ENCODE measurements at places on chromosomes 2 and 18.

GRCh38 chr2:64422466-64422865 lies 31.5 kb upstream of the LGALSL start:
- DNase-seq: no peak

DNA sequence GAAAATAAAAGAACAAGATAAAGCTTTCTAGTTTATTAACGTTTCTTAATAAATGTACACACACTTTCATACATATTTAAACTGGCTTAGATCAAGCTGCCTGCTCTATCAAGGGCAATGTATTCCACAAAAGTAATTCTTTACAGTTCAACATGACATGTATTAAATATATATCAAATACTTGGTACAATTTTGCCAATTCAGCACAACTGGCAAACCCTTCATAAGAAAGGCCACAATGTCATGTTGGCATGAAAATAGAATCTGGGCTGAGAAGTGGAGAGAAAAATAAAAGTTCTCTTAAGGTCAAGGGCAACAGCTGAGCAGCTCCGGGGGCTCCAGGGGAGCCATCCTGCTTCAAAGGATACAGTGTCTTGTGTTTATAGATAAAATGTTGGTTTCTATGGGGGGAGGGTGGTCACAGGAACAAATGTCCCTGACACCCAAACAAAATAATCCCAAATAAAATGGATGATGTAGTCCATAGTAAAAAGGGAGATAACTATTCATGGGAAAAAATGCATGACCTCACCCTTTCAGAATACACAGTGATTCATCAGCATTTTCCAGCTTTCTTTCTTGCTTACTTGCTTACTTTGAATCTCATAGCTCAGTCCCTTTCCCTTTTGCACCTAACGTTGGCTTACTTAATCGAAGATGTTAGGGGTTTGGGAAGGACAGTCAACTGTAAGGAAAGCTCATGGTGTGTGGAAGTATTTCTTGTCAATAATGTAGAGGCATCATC lies 494.9 kb downstream of the NYAP2 start:
- DNase-seq: no peak

DNA sequence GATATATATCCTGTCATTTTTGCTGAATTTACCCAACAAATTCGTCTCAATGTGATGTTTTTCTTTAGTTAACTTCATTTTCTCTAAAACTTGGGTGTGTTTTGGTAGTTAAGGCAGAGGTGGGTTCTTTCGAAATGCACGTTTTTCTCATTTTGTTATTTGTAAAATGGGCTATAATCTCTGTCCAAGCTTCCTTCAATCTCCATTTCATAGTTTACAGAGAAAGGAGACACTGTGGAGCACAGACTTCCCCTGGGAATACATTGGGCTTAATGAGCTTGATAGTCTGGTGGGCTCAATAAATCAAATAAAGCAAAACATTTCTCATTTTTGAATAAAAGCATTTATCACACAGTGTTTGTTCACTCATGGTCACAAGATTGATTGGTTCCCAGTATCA lies 145.1 kb downstream of the AGPS start:
- DNase-seq: no peak

GRCh38 chr2:37590119-37590571 lies 81.3 kb downstream of the CDC42EP3 start:
- no peak for DNase-seq

DNA sequence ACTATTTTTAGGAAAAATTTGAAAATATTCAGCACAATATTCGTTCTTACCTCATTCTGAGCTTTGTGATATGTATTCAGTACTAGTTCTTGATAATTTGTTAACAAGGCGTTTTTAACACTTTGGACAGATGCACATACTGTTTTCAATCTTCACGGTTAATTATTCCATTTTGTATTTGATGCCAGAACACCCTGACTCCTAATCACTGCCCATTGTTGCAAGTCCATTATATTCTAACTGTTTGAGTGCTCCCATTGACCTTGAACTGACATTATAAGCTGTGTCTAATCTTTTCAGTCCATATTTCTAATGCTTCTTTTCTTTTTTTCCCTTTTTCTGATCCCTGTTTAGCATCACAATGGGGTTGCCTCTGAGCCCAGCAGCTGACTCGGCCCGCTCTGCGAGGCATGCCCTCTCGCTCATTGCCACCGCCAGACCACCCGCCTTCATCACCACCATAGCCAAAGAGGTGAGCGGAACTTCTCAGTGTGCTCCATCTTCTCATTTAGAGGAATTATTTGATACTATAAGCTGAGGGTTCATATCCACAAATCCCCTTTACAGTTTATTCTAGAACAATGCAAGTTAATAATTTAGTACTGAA lies 211.3 kb upstream of the BOD1L2 start:
- DNase-seq: no peak

- DNase-seq: no peak
Observed at GRCh38 chr2:216942016-216942415, 82.2 kb upstream of the TNP1 start.

DNA sequence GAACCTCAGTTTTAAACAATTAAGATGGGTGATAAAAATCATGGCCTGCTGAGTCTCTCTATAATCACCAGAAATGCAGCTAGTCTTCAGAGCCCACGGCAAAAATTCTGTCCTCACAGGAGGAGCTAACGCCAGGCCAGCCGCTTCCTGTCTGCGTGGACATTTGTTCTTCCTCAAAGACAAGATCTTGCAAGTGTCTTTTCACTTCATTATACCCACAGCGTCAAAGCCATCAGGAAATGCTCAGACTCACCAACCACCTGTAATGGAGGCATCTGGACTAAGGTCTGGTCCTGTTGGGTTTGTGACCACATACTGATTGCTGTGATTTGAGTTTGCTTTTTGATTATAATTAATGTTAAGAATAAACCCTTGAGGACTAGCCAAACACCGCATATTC lies 473.8 kb upstream of the MC4R start:
- no peak for DNase-seq

GRCh38 chr2:144615866-144616565 lies 96.1 kb upstream of the ZEB2 start:
- no peak for DNase-seq

- no peak for DNase-seq
Observed at GRCh38 chr18:34031810-34032209, 192.9 kb downstream of the NOL4 start.

- no peak for DNase-seq
Observed at GRCh38 chr18:34909637-34910364, 131.4 kb upstream of the MAPRE2 start.

GRCh38 chr2:15886231-15886630 lies 54.1 kb upstream of the MYCN start:
- no peak for DNase-seq

- DNase-seq: no peak
Observed at GRCh38 chr2:16933355-16933754, 267.7 kb upstream of the CYRIA start.

DNA sequence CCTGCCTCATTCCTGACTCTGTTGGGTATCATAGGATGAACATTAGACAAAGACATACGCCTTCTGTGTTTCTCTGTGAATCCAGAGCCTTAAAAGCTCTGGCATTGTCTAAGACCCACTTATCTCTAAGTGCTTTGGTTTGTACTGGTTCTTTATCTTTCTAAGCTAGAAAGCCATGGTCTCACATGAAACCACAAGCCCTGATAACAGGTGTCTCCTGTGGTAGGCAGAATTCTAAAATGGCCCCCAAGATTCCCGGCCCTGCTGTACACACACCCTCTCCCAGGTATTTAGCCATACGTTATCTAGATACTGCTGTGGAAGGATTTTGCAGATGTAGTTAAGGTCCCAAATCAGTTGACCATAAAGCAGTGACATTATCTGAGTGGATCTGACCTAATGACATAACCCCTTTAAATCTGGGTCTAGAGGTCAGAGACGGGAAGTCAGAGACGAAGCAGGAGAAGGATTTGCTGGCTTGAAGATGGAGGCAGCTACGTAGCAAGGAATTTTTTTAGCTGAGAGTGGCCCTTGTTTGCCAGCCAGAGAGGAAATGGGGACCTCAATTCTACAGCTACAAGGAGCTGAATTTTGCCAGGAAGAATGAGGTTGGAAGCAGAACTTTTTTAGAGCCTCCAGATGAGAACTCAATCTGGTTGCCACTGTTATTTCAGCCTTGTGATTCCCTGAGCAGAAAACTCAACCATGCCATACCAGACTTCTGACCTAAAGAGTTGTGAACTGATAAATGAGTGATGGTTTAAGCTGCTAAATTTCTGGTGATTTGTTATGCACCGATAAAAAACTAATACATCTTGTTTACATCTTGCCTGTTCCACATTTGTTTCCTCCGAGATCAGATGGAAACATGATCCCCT lies 186.7 kb downstream of the CAMKMT start:
- DNase-seq: no peak

GRCh38 chr18:2310886-2311285 lies 260.4 kb downstream of the METTL4 start:
- DNase-seq: no peak

- no peak for DNase-seq
Observed at GRCh38 chr2:28997847-28998735, 17.0 kb downstream of the TOGARAM2 start.

DNA sequence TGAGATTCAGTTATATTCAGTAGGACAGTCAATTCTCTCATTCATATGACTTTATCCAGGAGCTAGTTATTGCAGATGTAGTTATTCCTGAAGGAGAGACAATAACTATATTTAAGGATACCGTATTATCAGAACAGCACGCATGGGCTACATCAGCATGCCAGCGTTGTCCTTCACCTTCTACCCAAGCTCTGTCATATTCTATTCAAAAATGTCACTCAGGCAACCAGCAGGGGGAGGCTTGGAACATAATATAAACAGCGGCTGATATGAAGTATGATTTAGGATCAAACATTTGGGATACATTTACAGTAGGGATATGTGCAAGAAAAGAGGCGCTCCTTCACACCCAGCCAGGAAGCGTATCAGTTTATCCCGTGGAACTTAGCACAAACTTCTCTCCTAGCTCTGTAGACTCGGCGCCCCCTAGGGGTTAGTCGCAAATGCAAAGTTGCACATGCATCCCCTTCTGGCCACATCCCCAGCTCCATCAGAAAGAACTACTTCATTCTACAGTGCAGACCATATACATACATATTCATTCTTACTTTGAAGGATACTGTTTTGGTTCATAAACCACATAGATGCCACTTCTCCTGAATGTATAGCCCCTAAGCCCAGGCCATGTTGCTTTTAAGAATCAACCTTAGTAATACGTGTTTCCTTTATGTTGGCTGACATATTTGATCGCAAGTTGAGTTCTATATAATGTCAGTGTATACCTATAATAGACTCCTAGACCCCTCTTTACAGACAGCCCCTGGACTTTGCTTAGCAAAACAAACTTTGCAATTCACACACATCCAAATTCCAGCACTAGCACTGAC lies 759.4 kb downstream of the ADCYAP1 start:
- peak; percentile 38 for DNase-seq

- DNase-seq: no peak
Observed at GRCh38 chr2:40016151-40016885, 237.3 kb upstream of the THUMPD2 start.

- DNase-seq: no peak
Observed at GRCh38 chr18:12030670-12031069, 49.4 kb downstream of the IMPA2 start.
